ENCODE measurements at places on chromosomes 16 and 17.

GRCh38 chr17:69450918-69451317 lies 36.4 kb downstream of the MAP2K6 start:
- no peak for DNase-seq

- DNase-seq: no peak
These were observed 1.3 kb upstream of the CES3 start for GRCh38 chr16:66959704-66960161.

DNA sequence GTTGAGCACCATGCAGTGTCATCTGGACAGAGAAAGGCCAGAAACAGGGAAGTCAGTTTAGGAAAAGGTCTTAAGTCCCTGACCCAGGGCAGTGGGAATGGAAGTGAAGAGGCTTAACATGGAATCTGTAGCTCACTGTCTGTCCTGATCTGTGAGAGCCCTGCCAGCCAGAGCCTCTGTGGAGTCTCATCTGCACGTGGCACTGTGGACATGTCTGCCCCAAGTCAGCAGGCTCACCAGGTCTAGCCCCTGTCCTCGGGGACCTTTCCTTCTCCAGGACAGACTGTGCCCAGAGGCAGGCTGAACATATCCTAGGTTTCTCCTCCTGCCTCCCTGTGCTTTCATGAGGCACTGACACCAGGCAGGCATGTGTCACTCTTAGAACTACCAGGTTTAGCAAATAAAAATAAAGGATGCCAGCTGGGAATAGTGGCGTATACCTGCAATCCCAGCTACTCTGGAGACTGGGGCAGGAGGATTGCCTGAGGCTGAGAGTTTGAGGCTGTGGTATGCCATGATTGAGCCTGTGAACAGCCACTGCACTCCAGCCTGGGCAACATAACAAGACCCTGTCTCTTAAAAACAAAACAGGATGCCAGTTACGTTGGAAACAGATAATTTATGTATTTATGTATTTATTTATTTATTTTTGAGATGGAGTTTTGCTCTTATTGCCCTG lies 22.4 kb downstream of the UNK start:
- DNase-seq: no peak

DNA sequence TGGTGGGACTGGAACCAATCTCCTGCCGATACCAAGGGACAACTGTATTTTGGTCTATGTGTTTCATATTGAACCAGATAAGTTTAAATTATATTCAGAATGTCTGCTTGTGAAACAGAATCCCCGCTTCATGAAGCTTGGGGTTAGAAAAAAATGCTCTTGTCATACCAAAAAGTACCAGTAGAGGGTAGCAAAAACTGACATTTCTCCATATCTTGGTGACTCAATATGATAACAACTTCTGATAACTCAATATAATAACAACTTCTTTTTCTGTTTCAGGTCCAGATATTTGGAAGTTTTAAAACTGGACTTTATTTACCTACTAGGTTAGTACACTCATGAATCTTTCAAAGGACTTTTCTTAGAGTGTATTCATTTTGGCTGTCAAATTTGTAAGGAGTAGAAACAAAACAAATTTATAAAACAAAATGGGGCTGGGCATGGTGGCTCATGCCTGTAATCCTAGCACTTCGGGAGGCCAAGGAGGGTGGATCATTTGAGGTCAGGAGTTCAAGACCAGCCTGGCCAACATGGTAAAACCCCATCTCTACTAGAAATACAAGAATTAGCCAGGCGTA lies 52.3 kb upstream of the ADCY7 start:
- DNase-seq: no peak

DNA sequence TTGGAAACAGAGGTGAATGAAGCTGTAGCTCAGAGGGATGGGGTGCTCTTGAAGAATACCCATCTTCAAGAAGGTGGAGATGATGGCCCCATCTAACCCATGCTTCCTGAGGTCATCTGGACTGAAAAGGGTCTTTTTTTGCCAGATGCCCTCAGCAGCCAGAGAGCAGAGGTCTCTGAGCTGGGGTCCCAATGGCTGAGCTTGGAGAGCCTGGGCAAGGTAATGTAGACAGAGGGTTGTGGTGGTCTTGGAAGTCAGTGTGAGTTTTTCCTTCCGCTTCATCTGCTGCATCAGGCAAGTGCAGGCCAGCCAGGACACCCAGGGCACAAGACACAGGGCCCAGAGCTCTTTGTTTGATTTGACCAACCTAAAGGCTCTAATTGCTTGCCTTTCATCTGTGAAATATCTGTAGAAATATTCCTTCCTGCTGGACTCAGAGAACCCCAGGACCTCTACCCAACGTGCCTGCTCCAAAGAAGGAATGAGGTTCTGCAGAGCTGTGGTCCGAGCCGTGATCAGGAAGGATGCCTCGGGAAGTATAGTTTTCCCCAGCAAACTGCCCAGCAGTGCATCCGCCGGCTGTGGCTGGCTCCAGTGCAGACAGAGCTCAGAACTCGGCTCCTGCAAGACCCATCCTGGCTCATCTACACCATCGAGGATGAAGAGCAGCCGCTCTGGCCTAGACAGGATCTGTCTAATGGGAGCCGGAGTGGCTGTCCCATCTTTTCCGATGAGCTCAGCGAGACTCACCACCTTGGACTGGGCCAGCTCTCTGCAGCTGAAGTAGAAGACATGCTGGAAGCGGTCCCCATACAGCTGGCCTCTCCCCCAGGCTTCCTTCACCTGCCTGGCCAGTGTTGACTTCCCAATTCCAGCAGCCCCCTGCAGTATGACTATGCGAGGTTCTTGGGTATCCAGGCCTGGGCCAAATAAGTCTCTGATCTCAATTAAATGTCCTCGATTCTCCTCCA lies 25.2 kb downstream of the NLRP1 start:
- DNase-seq: no peak

DNA sequence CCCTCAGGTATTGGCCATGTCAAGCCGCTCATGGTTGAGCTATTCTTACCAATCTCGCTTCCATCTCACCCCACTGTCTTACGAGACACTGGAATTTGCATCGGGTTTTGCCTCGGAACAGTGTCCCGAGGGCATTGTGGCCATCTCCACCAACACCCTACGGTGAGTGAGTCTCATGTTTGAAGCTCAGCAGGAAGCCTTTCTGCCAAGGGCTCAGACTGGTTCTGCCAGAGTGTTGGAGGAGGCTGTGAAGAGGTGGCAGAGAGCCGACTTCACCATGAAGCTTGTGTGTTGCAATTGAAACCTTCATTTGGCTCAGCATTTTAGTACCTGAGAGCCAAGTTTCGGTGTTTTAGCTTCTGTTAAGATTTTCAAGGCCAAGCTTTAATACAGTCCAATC lies 38.0 kb downstream of the SF3B3 start:
- DNase-seq: no peak

DNA sequence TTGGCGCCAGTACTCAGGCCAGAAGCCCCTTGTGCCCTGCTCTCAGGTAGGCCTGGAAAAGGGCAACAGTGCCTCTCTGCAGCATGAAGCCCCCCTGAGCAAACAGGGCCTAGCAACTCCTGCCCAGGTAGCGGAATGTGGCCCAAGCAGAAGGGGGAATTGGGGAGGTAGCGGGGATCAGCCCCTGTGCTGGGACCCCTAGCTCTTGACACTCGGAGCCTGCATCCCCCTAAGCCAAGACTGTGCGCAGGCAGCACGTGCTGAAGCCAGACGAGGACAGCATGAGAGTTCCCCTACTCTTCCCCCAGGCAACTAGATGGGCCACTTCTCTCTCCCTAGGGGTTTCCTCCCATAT lies 823 bp upstream of the CD2BP2 start:
- no peak for DNase-seq

DNA sequence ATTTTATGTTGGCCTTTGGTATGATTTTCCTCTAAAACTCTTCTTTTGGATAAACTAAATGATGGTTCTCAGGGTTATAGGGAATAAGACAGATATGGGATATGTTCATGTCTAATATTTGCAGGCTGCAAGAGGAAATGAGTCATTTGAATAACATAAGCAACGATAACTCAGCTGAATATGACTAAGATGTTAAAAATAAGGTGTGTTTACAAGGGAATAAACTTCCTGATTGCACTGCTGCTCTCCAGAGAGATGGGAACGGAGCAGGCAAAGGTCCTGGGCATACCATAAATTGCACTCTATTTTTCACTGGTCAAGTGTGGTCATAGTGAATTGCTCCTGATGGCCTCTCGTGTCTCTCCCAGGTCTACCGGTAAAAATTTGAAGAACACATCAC lies 666.2 kb downstream of the TOX3 start:
- peak; percentile 66 for DNase-seq

GRCh38 chr17:33952425-33952824 lies 302.7 kb upstream of the CCL2 start:
- DNase-seq: no peak

DNA sequence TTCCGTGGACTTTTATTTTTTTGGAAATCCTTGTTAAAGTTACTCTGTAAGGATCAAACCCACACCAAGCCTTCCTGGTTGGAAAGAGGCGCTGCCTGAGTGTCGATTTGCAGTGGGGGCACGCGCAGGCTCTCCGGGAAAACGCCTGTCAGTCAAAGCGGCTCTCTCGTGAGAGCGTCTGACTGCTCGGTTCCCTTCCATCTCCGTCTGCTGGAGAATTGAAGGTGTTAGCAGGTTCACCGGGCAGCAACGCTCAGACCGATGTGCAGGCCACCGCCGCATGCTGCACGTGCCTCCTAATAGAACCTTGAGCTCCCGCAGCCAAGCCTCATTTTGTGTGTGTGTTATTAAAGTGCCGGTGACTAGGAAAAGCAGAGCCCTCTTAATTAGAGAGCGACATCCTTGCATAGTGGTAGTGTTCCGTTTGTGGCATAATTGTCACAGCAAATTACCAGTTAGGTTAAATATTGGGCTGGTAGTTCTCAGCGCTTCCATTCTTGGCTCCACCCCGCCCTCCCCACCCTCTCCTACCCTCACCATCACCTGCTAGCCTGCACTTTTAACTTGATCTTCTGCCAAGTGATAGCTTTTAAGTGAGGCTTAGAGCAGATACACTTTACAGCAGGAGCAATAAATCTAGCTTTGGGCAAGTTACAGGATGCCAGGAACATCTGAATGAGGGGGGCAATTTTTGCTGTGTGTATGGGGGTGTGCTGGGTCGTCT lies 75.5 kb downstream of the RPA1 start:
- no peak for DNase-seq

- DNase-seq: no peak
These were observed 12.2 kb downstream of the CCR7 start for GRCh38 chr17:40552806-40553693.

DNA sequence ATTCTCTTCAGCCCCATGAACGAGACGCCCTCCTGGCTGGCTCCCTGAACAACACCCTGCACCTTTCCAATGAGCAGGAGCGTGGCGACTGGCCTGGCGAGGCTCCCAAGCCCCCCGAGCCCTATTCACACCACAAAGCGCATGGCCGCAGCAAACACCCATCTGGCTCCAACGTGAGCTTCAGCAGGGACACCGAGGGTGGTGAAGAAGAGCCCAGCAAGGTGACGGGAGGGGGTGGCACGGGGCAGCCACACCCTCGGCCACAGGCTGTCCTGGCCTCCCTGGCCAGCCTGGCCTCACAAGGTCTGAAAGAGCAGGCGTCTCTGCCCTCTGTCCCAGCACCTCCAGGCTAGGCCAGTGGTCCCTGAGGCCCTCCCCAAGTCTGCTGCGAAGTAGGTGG lies 23.7 kb downstream of the CASKIN2 start:
- no peak for DNase-seq

DNA sequence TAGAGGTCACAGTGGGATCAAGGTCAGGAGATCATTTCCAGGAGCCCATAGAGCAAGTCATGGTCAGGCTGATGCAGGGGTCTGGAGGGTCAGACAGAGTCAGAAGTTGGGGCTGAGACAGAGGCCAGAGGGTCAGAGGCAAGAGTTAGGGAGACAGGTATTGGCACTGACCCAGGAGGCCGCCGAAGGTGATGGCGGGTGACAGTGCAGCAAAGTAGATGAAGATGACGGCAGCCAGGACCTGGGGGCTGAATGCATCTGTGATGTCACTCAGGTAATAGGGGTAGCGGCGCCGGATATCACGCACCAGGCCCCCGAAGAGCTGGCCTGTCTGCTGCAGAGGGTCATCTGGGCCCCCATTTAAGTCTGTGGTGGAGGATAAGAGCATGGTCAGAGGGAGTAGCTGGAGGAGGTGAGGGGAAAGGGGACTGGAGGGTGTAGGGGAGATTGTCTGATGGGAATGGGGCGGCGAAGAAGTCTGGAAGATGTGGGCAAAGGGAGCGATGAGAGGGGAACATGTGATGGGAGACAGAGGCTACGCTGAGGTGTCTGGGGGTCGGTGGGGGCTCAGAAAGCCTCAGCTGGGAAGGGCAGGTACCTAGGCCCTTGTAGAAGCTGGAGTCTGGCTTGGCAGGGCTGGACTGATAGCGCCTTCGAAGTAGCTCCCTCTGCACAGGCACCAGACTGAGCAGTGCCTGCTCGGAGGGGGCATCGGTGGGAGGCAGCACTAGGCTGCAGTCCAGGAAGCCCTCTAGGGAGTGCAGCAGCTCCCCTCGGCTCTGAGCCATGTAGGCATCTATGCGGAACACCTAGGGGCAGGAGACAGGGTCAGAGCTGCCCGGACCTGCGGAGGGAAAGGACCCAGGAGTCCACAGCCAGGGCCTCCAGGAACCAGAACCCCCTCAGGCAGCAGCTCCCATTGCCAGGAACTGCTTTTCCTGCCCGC lies 9.8 kb downstream of the SLC4A1 start:
- no peak for DNase-seq

- DNase-seq: no peak
These were observed 596.3 kb upstream of the SALL1 start for GRCh38 chr16:51747329-51747728.

GRCh38 chr17:57406131-57406980 lies 150.0 kb downstream of the MSI2 start:
- no peak for DNase-seq

DNA sequence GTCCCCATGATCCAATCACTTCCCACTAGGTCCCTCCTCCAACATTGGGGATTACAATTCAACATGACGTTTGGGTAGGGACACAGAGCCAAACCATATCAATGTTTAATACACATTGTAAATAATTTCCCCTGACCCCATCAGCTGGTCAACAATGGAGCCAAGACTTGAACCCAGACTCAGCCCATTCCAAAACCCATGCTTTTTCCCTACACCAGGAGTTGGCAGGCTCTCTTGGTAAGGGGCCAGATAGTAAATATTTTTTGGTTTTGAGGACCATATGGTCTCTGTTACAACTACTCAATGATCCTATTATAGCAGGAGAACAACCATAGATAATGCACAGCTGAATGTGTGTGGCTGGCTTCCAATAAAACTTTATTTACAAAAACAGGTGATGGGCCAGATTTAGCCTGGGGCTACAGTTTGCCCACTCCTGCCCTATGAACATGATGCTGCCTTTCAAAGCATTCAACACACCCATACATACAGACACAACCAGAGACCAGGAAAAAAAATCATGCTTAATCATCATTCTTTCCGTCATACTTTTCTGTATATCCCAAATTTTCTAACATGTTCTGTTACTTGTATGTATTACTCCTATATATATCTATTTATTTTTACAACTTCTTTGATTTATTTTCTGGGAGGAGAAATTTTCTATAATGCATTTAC lies 22.1 kb upstream of the MSI2 start:
- no peak for DNase-seq

- no peak for DNase-seq
These were observed 312.2 kb upstream of the GOT2 start for GRCh38 chr16:59046335-59046734.
